Kasumi-1 (cell line): ENCODE measurements at places on chromosomes 2 and 18.

DNA sequence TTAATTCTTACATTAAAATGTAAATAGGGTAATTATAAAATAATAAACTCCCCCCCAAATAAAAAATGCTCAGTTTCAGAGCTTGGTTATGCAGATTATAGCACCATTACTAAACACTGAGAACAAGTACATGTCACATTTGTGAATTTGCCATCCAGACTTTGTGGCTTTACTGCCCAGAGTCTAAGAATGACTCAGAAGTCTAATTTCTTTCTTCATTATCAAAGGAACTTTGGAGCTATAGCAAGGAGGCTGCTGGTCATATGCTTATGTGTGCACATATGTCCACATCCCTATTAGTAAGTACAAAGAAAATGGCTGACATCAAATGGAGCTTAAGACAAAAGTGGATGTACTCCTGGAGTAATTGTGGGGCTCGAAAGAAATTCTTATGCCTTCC is 248.5 kb upstream of the SESTD1 start:
- DNase-seq = no peak

GRCh38 chr2:134245340-134245984 is 8.4 kb upstream of the MGAT5 start:
- peak; percentile 92 for DNase-seq

GRCh38 chr2:115738111-115738510 is 1295.7 kb downstream of the DPP10 start:
- no peak for DNase-seq

DNA sequence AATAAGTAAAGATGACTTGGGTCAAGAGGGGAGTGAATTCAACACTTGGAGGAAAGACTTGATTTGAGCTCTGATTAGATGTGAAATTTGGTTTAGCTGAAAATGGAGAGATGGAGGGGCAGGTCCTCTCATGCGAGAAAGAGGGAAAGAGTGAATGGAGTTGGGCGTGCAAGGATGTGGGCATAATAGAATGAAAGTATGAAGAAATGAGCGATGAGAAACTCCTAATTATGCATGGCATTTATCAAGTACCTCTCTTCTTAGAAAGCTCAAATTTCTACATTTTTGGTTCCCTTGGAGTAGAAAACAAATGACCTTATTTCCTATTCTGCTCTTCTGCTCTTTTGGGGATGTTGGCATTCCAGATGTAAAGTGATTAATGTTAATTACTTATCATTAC is 161.5 kb downstream of the PHLPP1 start:
- no peak for DNase-seq

GRCh38 chr2:71070294-71071093 is 2.0 kb downstream of the NAGK start:
- DNase-seq = peak; percentile 56

GRCh38 chr2:226795281-226796011 is 4.2 kb downstream of the IRS1 start:
- DNase-seq = no peak

DNA sequence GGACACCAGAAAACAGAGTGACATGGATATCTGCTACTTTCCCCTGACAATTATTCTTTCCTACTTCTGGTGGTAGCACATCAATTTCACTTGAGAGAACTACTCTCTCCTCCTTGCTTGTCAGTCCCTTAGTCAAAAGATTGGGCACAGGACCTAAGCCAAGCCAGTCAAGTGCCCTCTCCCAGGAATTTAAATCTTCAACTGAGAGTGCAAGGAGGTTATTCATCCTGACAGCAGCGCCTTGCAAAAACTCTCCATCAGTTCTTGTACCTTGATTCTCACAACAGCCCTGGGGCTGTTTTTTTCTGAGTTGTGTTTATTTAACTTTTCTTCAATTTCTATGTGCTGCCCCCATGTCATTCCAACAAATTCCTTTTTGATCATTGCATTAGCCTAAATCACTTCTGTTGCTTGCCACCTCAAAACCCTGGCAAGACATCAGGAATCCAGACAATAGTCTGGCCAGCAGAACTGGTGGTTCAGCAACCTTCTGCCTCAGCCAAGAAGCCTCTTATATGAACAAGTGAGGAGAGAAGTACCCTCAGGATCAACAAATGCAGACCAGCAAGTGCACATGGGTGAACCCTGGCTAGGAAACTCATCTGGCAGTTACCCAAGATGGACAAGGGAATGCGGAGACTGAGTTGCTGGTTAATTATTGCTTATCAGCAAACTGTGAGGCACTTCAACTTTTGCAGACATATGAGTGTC is 19.4 kb downstream of the COL4A3 start:
- no peak for DNase-seq

GRCh38 chr2:100967716-100968115 is 34.4 kb upstream of the RPL31 start:
- no peak for DNase-seq

DNA sequence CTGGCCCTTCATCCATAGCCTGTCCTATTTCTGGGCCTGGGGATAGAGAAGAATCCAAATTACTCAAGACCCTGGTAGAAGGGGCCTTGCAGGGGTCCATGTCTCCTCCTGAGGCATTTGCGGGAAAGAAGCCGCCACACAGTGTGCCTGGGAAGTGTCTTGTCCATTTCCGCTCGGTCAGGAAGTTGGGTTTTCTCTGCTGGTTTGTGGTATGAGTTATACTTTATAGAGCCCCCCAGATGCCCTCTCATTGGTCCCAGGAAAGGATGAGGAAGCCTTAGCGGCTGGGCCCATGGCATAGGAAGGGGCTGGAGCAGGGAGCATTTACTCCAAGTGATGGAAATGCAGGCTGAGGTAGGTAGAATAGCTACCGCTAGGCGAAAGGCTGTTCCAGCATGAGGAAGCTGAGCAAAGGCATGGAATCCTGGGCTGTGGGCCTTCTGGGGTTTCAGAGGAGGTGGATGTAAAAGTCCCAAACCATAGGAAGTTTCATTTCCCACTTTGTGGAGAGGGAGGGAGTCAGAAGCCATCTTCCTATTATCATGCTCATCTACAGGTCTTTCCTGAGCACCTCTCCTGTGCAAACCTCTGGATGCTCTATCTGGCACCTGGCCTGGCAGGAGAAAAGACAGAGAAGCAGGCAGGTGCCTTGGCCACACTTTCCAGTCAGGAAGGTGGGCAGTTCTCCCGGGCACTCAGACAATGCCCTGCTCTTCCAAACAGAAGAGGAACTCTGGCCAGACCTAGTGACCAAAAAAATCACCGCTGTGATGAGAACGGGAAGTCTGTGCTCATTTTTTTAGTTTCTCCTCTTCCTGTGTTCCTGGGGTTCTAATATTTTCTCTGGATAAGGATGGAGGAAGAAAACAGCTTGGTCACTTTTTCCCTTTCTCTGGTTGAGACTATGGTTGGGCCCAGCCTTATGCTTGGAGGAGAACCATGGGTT is 2.6 kb upstream of the CD207 start:
- no peak for DNase-seq

DNA sequence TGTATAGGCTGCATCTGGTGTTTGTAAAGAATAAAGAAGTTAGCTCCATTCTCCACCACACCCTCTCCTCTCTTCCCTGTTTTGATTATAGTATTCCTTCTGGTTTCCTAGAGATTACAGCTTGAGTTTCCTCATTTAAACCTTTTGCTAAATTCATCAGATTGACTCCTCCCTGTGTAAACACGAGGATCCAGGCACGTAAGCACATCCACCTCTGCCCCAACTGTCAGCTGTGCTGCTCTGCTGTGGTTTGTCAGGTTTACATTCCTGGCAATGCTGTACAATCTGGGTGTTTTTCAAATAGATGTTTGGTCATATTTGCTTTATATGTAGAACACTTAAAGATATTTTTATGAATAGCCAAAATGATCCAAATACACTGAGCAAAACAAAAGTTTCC is 302.8 kb downstream of the PTGR3 start:
- no peak for DNase-seq
